ENCODE measurements at places on chromosomes 11 and 22.
A peak's percentile ranks its signal among the peaks of the same experiment; 100 is the strongest.

DNA sequence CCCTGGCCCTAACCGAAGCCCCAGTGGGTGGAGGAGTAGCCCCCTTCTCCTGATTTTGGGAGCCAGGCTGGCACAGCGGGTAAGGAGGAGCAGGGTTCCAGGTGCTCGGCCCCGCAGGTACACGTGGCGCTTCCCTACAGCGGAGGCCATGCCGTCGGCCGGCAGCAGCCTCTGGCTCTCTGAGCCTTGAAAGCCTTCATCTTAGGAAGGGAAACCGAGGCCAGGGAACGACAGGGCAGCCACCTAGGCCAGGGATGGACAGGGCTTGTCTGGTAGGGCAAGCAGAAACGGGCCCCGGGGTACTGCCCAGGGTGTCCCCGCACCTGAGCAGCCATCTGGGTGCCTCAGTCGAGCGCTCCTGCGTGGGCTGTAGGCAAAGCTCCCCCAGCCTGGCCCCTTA lies 28.7 kb downstream of the MOB2 start:
- DNase-seq: no peak

GRCh38 chr22:42885446-42885845 lies 28.4 kb upstream of the ARFGAP3 start:
- peak; percentile 38 for DNase-seq

DNA sequence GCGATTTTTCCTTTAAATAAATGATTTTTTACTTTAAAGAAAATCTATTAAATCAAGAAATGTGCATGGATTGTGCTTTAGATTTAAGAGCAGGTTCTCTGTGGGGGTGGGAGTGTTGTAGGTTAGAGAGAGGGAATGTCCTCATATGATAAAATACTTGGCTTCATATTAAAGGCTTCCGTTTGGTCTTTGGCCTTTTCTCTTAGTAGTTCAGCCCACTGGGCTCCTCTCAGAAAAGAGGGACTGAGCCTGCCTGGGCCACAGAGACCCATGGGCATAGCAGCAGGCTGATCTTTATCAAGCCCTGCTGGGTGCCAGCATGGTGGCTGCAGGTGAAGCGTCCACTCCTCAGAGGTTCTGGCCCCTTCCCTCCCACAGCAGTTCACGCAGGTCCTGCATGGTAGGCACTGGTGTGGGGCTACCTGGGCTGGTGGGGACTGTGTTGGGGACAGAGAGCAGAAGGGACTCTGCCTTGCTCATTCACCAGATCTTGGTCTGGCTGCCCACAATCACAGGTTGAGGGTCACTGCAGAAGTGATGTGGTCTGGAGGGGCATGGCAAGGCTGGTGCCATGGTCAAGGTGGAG lies 4.3 kb downstream of the PANX1 start:
- no peak for DNase-seq

GRCh38 chr11:32172848-32173834 lies 82.3 kb downstream of the RCN1 start:
- DNase-seq: peak; percentile 77

- DNase-seq: no peak
These were observed 4.7 kb downstream of the PLAAT3 start for GRCh38 chr11:63609536-63609935.

GRCh38 chr11:27934830-27935145 lies 173.2 kb downstream of the KIF18A start:
- peak; percentile 98 for DNase-seq

GRCh38 chr11:22674470-22675439 lies 8.3 kb downstream of the GAS2 start:
- no peak for DNase-seq

DNA sequence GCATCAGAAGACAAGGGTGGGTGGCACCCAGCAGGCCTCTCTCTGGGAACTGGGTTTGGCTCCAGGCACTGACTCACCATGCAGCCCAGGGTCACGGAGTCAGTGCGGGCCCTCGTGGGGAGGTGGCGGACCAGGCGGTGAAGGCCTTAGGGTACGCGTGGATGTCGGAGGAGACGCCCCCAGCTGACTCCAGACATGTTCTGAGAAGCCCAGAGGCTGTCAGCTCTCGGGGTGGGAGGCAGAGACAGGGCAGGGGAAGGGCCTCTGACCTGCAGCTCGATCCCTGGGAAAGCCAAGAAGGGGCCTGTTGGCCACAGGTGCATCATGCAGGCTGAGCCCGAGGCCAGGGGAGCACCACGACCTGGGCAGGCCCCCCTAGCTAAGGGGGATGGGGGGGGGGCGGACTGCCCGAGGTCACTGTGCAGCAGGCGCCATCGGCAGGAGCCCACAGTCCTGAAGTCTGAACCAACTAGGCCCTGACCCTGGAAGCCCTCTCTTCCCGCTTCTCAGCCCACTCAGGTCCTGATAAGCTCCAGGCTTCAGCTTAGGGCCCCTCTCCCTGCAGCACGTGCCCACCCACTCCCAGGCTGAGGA lies 18.0 kb downstream of the MOB2 start:
- DNase-seq: no peak

- DNase-seq: no peak
These were observed 9.7 kb downstream of the ARHGEF17 start for GRCh38 chr11:73317803-73318202.

GRCh38 chr11:11346303-11346702 lies 6.7 kb downstream of the CSNK2A3 start:
- DNase-seq: no peak

GRCh38 chr11:120622189-120622875 lies 110.8 kb downstream of the GRIK4 start:
- DNase-seq: no peak

GRCh38 chr11:111001986-111002611 lies 243.4 kb upstream of the POU2AF2 start:
- DNase-seq: peak; percentile 70

DNA sequence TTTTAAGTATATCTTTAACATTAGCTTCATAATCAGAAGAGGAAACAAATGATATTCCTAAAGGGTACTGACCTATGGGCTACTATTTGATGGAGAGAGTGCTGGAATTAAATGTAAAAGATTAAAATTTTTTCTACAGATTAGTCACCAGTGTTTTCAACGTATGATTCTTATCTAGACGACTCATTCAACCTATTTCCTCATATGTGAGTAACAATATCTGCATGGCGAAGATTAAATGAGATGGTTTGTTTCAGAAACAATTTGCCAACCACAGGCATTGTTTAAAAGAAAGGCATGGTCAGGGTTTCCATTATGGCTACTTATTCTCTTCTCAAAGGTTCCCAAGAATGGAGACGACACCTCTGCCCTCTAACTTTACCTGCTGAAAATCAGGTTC lies 20.4 kb downstream of the OR56B4 start:
- DNase-seq: no peak
